ENCODE measurements at places on chromosomes 12 and 14. TPM values are rescaled to one million over a fixed set of nuclear protein-coding genes. Genes with fewer than 3 reads are reported as not detected.
A peak's percentile ranks its signal among the peaks of the same experiment; 100 is the strongest.

DNA sequence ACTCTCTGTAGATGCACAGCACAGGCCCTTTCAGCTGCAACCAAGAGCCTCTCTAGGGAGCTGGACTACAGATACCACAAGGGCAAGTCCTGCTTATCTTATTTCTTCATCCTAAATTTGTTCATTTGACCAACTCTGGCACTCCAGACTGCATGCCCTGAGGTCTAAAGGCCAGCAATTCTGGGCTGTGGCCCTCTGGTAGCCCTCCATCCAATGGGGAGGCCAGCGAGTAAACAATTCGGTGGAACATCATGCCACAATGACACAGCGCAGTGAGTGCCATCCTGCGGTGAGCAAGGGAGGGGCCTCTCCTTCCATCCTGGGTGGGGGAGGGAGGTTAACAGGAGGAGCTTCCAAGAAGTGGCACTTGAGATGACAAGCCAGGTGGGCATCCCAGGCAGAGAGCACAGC, 652 bp upstream of the SELPLG start:
- no peak for DNase-seq

DNA sequence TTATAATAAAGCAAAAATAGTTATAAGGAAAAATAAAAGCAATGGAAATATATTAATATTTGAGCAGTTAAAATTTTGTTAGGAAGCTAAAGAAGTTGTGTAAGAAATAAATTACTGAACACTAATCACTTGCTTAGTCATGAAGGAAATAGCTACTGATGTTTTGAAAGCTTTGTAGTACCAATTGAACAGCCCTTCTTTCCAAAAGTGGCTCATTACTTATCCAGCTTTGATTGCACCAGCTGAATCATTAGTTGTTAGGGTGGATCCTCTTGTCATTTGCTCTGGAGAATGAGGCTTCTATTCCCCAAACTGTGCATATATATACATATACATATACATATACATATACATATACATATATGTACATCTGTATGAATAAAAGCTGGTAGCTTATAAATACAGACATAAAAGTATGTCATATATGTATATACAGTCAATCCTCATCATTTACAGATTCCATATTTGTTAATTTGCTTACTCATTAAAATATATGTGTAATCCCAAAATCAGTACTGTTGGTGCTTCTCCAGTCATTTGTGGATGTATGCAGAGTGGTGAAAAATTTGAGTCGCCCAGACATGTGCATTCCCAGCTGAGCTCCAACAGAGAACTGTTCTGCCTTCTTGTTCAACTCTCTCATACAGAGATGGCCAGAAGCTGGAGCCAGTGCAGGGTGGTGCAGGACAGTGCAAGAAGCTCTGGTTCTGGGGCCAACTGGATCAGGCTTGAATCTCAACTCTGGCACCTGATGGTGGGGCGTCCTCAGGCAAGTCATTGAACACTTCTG, 214.1 kb downstream of the RPAP3 start:
- DNase-seq, result no peak

DNA sequence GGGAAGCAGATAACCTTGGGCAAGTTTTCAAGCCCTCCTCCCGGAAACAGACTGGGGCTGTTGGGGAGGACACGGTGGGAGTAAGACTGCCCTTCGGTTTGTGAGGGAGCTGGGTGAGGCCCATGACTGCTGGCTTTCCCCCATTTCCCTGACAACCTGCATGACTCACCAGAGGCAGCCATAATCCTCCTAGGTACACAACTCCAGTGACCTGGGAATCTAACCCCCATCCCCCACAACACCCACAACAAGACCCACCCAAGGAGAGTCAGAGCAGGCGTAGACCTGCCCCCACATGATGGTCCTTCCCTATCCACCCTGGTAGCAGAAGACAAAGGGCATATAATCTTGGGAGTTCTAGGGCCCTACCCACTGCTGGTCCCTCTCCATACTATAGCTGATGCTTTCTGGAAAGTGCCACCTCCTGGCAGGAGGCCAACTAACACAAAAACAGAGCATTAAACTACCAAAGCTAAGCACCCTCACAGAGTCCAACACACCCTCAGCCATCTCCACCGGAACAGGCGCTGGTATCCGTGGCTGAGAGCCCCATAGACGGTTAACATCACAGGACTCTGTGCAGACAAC, 14.8 kb downstream of the DDX24 start:
- no peak for DNase-seq

DNA sequence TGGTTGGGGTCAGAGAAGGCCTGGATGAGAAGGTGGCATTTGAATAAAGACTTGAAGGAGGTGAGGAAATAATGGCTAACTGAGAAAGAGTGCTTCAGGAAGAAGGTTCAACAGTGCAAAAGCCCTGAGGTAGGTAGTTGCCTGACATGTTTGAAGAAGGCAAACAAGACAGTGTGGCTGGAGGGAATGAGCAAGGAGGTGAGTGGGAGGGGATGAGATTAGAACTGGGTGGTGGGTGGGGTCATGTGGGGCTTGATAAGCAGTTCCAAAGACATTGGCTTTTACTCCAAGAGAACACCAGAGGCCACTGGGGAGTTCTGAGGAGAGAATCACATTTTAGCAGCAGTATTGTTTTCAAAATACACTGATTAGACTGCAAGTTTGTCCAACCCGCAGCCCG, 50.5 kb downstream of the HSPB8 start:
- DNase-seq, result no peak

DNA sequence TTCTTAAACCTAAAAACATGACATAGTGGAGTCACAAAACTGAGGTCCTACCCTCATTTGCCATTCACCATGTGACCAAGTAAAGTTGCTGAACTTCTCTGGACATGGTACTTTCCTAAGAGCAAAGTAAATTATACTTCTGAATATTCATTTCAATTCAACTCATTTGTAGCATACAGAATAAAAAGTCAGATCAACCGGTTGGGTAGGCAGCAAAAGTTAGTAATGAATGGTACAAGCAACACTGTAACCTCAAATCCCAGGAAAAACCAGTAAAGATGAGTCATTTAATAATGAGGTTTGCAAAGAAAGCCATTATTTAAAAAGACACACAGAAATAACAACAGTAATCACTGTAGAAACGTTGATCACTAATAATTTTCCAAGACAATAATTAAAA, 8.7 kb downstream of the POLE2 start:
- DNase-seq, result no peak

- no peak for DNase-seq
Observed at GRCh38 chr12:109767991-109768900, 54.6 kb downstream of the FAM222A start.

DNA sequence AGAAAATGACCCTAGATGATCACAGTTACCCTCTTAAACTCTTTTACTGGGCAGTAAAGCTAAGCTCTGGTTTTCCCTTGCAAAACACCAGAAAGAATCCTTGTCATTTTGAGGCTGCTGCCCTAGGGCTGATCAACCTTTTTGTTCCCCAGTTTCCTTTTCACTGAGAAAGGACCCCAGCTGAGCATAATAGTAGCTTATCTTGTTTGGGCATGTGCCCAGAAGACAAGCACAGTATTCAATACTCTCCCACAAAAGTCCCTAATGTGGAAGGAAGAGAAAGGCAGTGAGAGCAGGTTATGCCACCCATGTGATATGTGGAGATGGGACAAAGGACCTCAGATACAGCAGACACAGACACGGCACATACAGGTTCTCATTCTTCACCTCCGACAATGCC, 332.6 kb upstream of the TMPO start:
- DNase-seq, result no peak

- DNase-seq, result no peak
Observed at GRCh38 chr12:50453872-50454271, 50.9 kb upstream of the DIP2B start.

GRCh38 chr12:13164921-13165616, 31.5 kb upstream of the EMP1 start:
- no peak for DNase-seq

GRCh38 chr12:108335349-108336119, 3.6 kb downstream of the CMKLR1 start:
- no peak for DNase-seq

GRCh38 chr12:52209321-52209720, 17.5 kb upstream of the KRT80 start:
- no peak for DNase-seq

DNA sequence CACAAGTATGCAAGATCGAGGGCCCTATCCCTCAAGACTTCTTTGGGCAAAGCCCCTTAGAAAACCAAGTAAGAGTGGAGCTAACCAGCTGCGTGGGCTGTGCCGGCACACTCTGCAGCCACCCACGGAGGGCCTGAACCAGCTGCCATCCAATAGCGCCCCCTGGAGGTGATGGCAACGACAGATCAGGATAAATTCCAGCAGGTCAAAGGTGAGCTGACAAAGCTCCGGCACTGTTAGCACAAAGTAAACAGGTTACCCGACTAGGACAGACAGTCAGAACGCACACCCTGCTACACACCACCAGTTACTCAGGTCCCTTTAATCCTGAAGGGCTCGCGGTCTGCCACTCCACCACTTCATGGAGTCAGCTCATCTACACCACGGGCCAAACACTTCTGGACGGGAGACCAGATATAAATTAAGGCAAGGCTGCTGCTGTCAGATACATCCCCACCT, 4.9 kb downstream of the ZBTB39 start:
- DNase-seq, result peak; percentile 38

DNA sequence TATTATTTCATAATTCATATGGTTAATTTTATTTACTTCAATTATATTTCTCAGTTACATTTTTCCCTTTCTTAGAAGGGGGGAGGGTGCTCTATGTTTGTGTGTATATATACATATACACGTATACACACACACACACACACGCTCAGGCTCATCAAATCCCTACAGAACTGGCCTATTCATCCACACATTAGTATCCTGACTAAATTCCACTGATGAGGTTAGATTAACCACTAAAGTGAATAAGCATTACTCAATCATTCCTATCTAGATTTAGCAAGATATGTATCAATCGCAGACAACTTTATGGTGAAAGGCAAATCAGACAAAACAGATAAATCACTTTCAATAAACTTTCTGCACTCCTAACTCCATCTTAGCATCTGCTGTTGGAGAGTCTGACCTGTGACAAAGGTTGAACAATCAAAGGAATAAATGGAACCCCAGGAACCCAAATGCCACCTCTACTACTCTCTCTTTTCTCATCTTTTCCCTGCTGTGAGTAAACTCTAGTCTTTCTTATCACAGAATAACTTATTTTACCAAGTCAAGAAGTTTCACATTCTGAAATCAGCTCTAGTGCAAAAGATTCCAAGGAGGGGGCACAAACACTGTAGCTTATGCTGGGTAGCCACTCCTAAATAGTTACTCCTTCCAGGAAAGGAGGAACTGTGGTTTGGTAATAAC, 67.6 kb downstream of the RALGAPA1 start:
- DNase-seq, result no peak

GRCh38 chr14:57560681-57561080, 67.0 kb upstream of the CCDC198 start:
- no peak for DNase-seq

GRCh38 chr12:104903648-104904423, 54.3 kb downstream of the SLC41A2 start:
- DNase-seq, result no peak

DNA sequence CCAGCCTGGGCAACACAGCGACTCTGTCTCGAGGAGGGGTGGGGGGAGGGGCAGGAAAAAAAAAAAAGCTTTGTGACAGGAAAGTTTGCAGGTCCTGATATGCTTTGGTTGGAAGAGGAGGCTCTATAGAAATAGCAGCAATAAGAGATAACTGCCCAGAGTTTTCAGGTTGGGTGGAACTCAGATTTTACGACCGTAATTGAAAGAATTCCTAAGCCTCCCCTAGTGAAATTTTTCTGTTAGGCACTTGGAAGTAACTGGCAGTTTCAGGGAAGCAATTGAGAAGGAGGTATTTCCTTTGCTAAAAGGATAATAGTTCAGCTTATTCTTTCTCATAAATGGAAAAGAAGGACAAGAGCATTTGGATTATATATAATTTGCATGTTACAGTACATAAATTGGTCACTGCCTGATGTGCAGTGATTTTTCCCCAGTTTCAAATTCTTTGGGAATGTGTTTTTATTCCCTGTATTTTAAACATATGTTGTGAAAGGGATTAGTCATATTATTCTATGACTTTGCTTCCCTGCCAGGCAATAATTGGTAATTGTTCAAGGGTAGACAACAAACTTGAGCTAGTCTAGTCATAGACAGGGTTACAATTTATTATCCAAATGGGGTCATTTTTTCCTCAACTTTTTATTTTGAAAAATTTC, 452.8 kb downstream of the AEBP2 start:
- DNase-seq, result no peak

DNA sequence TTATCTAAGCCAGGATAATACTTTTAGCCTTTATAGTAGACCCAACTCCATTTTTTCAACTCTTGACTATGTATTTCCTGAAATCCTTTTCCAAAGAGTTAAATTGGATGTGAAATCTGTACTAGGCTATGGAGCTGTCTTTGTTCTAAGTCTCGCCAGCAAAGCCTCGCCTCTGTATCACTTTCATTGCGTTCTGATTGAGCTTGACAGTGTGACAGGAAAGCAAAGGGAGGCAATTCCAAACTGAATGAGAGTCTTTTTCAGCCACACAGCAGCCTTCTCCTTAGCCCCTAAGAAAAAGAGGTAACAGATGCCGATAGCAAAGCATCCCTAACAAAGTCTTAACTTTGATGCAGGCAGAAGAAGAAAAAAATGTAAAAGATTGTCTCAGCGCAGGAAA, 154.6 kb upstream of the OTX2 start:
- DNase-seq, result no peak

GRCh38 chr14:91246051-91246852, 1.7 kb upstream of the GPR68 start:
- DNase-seq, result no peak

DNA sequence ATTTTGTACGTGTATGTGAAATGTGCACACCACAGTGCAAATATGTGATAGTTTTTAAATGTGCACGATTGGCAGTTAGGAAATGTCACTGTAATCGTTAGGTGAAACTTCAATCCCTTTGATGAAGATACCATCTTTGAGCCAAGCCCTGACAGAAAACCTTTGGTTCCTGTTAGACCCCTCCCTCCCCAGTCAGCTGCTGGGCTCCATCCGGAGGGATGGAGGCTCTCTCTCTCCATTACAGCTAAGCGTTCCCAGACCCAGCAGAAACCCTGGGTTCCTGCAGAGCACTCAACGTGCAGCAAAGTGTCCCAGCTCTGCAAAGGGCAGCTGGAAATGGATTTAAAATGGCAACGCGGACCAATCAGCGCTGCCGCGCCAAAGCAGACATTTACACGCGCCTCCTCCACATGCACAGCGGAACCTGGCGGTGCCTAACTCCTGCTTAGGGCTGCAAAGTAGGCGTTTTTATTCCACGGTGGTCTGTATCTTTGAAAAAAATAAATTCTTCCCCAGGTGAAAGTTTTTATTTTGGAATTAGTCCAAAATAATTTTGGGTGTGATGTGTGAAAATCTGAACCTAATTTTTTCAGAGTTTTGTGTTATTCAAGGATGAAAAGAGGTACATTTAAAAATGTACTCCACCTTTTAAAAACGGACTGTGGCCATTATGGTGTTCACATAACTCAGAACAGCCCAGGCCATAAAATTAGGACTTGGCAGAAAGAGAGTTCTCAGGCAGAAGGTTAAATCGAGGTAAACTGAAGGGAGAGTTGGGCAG, 1.4 kb upstream of the HMGA2 start:
- peak; percentile 62 for DNase-seq

The CD69 gene
- 14.2 TPM for polyA plus RNA-seq

The MYF5 gene
- polyA plus RNA-seq, result not detected

The PMEL gene
- polyA plus RNA-seq, result 1.1 TPM

The CDK4 gene
- polyA plus RNA-seq, result 115 TPM
